RKO (cell line): ENCODE measurements at places on chromosomes 12 and 14.

- DNase-seq: no peak
Measured at GRCh38 chr12:46847001-46847400, 21.2 kb upstream of the SLC38A4 start.

DNA sequence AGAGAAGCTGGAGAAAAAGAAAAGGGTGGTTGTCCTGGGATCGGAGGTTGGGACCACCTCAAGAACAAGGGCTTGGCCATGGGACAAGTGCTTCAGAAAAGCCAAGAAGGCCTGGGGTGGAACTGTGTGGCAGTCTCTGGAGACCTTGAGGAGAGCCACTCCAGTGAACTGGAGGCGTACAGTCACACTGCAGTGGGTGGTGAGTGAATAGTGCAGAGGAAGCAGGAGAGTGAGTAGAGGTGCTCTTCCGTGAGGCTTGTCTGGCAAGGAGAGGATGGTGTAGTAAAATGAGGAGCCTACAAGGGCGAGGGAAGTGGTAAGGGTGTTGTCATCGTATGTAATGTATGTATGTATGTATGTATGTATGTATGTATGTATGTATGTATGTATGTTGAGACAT is 20.9 kb downstream of the RASSF3 start:
- DNase-seq: no peak

GRCh38 chr12:78977304-78977867 is 112.8 kb downstream of the SYT1 start:
- no peak for DNase-seq

DNA sequence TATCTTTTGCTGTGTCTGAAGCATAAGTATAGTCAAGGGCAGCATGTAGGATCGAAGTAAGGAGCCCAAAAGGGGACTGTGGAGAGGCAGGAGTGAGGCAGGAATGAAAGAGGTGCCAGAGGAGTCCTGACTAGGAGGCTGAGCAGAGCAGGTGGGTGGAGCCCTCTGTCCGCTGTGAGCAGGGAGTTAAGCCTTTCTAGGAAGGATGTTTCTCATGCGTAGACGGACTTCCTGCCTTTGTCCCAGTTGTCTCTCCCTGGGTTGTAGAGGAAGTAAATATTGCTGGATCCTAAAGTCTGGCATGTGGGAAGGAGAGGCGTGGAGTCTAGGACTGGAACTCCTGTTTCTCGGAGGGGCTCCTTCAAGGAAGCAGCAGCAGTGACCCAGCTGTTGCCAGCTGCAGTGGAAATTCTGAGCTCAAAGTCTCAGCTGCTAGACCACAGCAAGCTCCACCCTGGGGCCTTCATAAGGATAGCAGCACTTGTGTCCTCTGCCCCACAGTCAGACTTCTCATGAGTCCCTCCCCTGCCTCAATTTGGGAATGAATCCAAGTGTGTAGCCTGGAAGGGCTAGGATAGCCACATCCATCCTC is 44.0 kb downstream of the RBMS2 start:
- DNase-seq: no peak

GRCh38 chr12:124842073-124842749 is 21.5 kb downstream of the SCARB1 start:
- no peak for DNase-seq

DNA sequence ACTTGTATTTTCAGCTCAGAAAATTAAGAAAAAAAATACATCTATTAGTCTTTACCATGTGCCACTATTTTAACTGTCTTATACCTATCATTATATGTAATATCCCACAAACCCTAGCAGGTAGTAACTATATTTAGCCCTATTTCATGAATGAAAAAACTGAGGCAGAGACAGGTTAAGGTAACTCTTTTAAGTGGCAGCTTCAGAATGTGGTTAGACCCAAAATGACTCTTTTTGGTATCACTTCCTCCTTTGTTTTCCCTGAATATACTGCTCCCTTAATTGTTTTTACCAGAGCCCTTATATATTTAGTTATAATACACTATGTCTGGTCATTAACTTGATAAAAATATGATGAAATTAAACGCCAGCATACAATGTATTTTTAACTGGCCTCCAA is 235.6 kb upstream of the RPL10L start:
- DNase-seq: no peak

DNA sequence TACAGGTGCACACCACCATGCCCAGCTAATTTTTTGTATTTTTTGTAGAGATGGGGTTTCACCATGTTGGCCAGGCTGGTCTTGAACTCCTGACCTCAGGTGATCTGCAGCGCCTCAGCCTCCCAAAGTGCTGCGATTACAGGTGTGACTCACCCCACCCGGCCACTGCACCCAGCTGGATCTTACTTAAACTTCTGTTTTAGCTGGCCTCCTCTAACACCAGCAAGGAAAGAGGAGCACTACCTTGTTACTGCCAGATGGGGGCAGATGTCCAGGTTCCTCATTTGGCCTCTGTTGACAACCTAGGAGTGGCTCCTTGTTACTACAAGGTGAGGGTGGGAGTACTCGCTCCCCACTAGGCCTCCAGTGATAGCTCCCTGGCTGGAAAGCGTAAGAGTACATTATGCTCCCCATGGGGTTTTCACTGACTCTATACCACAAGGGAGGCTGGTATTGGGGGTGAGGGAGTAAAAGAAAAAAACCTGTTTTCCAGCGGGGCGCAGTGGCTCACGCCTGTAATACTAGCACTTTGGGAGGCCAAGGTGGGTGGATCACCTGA is 13.2 kb upstream of the ARF6 start:
- peak; percentile 87 for DNase-seq

GRCh38 chr14:21093769-21094681 is 4.4 kb downstream of the ZNF219 start:
- DNase-seq: no peak

DNA sequence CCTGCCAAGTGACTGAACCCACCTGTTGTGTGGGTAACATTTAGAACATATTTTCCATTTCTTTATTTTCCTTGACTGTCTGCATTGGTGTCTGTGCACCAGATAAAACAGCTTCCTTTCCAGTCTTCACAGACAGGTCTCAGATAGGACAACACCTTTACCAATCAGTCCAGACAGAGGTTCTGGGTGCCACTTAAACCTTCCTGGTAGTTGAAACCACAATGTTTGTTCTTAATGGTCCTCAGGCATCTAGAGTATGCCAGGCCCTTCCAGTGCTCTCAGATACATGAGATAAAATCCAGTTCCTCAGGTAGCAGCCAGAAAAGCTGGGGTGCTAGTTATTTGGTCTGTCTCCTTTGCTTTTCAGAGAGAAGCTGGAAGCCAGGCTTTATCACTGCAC is 7.0 kb upstream of the CLEC2D start:
- no peak for DNase-seq

DNA sequence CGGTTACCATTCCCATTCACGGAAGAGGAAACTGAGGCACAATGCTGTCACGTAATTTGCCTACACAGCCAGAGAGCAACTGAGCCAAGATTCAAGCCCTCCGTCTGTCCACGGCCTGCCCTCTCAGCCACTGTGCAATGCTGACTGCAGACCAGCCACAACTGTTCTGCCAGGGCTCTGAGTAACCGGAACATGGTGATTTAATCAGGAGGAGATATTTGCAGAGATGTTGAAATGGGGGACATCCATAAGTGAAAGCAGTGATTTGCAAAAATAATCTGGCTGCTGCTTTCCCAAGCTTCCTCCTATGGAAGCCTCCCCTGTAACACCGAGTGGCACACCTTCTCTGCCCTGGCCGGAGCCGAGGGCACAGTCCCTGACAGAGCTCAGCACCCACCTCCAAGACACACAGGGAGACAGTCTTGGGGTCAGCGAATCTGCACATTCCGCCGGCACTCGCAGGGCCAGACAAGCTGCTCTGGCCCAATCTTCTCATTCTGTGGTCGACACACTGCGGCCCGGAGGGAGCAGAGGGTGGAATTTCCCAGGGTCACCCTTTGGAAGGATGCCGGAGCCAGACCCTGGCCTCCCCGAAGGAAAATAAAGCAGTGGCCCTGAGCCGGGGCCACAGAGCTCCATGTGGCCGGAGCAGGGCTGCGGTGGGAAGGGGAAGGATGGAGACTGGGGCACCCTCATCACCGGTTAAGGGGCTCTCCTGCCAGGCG is 158.2 kb upstream of the DIO3 start:
- DNase-seq: no peak

- DNase-seq: peak; percentile 76
Measured at GRCh38 chr14:71591929-71592328, 340.3 kb upstream of the RGS6 start.

DNA sequence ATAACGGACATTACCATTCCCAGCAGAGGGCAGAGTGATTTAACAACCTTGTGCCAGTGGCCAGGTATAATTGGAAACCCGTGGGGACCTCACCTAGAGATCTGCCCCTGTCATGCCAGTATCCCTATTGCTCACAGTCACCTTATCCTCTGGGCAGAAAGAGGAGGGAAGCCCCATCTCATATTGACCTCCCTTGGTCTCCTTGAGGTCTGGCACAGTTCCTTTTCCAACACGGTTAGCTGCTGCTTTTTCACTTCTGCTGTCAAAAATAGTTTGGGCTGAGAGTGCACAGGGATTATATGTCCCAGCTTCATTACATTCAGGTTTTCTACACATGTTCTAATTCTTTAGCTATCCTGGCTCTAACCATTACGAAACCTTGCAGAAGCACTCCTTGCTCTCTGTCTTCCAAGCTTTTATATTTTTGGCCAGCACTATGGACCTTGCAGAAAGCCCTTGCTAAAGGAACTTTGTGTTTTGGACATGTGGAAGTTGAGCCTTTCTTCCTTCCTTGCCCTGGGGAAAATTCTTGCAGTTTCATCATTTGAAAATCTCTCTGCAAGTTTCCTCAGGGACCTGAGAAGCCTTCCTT is 111.7 kb upstream of the MIS18BP1 start:
- no peak for DNase-seq

DNA sequence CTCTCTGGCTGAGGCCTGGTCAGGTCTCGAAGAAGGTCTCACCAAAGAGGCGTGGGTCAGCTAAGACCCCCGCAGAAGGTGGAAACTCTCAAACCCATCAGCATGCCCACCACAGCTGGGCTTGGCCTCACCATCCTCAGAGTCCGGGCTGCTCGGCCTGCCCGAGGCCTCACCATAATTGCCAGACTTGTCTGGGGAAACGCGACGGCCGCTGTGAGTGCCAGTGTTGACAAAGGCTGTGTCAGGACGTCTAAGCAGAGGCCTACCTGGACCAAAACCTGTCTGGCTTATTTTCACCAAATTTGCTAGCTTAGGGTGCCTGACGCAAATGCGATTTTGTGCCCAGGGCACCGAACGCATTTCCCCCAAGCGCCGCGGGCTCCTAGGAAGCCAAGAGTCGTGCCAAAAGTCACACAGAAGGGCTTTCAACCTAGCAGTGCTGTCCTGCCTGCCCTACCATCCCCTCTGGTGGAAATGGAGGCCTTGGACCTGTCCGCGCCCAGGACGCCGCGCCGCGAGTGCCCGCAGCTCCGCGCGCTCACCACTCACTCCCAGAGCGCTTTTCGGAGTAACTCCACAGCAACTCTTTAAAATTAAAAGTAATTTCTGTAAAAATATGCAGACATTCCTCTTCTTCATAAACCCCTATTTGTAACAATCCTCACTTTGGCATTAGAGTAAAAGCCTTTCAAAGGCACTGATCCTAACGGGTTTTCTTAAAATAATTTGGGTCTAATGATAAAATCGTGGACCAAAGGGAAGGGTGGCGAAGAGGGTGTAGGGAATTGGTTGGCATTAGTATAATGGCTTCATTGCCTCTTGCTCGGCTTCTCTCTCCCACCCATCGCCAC is 1.2 kb upstream of the ALX1 start:
- DNase-seq: no peak

- DNase-seq: no peak
Measured at GRCh38 chr12:53245286-53245685, 13.3 kb upstream of the RARG start.

DNA sequence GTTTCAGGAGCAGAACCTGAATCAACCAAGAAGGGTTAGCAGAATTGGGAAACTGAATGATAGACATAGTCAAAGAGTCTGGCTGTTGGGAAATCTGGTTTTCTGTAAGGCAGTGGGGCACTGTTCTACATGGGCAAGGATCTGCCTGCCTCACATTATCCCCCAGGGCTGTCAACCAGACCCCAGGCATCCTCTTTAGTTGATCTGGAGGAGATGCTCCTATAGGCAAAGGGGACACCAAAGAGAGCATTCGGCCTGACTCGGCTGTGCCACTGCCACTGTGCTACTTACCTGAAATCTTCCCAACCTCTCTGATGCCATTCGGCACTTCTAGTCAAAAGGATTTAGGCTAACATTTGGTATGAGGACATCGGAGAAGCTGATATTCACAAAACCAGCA is 4.1 kb downstream of the ISCU start:
- no peak for DNase-seq

DNA sequence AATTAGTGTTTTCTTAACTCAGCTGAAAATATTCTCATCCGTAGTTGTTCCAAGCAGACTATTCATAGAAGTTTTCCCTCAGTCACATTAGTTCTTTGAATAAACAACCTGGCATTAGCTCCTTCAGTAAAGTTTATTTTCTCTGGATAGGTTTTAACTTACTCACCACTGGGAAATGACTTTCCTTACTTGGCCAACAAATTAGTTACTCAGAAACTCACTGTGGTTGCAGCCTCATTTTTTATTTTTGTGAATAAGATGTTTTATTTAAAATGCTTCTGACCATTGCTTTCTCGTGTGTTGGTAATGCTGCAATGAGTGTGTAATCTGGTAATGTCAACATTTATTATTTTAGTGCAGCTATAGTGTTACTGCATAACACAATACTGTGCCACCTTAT is 74.9 kb downstream of the NOVA1 start:
- DNase-seq: no peak

DNA sequence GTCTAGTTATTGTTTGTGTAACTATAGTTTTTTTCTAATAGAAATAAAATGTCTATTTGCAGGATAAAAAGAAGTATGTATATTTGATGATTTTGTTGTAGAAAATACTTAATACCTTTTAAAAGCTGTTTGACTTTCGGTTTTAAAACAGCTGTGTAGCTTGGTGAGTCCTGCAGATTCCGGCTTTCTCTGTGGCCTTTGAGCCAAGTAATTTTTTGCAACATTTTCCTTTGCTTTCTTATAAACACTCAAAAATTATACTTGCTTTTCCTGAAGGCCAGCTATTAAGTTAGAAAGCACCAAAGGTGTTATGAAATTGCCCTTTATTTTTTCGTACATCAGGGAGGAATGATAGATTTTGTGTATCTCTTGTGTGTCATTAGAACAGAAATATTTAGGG is 63.6 kb downstream of the CRADD start:
- DNase-seq: no peak

DNA sequence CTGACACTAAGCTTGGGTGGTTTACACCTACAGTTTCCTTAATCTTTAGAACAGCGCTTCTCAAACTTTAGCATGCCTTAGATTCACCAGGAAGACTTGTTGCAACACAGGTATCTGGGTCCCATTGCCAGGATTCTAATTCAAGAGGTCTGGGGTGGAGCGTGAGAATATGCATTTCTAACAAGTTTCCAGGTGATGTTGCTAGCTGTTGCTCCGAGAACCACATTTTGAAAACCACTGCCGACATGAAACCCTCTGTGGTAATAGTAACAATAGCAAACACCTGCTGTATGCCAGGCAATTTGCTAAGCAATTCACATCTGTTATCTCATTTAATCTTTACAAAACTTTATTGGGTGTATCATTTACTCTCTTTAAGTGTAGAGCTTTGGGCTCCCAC is 58.6 kb downstream of the TRHDE start:
- no peak for DNase-seq

- DNase-seq: no peak
Measured at GRCh38 chr12:47156167-47156736, 76.5 kb upstream of the AMIGO2 start.
